ENCODE measurements at places on chromosomes 4 and X.

- H3K4me1 ChIP-seq = no peaks in the 10 kb centered on the region
- H3K27me3 ChIP-seq = peaks cover 14% of the 10 kb centered on the region
- DNase-seq = no peak
- no peaks in the 10 kb centered on the region for H3K36me3 ChIP-seq
- H3K4me3 ChIP-seq = no peak overlapping the region
Measured at GRCh38 chr4:42133006-42133405, 19.4 kb downstream of the BEND4 start.

DNA sequence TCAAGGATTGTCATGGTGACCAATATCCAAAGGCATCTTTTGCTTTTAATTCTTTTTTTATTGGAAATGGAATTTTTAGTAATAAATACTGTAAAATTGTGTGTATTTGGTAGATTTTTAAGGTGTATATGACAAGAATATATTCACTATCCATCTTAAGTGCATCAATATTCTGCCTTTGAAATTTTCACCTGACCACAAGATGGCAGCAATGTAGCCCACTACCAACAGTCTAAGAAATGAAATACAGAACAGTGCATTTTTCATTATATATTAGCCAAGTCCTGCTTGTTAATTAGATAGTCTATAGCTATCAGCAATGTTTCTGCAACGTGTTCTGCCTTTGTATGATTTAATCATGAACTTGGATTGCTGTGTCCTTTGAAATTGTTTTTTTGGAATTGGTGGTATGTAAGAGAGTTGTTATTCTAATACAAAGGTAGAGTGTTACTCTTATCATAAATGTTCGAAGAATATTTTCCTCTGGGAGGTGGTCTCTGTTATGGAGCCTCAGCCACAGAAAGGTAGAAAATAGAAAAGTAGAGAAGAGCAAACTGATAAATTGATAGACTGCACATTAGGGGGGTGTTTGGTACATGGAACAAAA lies 38.2 kb downstream of the HPGDS start:
- no peak for DNase-seq
- H3K36me3 ChIP-seq = no peaks in the 10 kb centered on the region
- no peak overlapping the region for H3K4me3 ChIP-seq
- H3K4me1 ChIP-seq = peaks cover under 1% of the 10 kb centered on the region
- no peak overlapping the region for H3K27ac ChIP-seq

- no peaks in the 10 kb centered on the region for H3K36me3 ChIP-seq
- no peaks in the 10 kb centered on the region for H3K27me3 ChIP-seq
- H3K27ac ChIP-seq = no peak overlapping the region
- DNase-seq = no peak
Measured at GRCh38 chrX:54745676-54746075, 52.4 kb downstream of the ITIH6 start.

GRCh38 chr4:66572949-66573348 lies 902.7 kb upstream of the EPHA5 start:
- no peak for DNase-seq
- no peaks in the 10 kb centered on the region for H3K27me3 ChIP-seq
- H3K27ac ChIP-seq = peak overlapping the region; percentile 71
- H3K4me1 ChIP-seq = peaks cover 31% of the 10 kb centered on the region

GRCh38 chr4:91488946-91489345 lies 814.8 kb upstream of the GRID2 start:
- H3K4me1 ChIP-seq = no peaks in the 10 kb centered on the region
- no peaks in the 10 kb centered on the region for H3K27me3 ChIP-seq
- no peak overlapping the region for H3K4me3 ChIP-seq

Measured in RWPE2 (cell line).